ENCODE measurements at places on chromosomes 7 and 10. TPM values are rescaled to one million over a fixed set of nuclear protein-coding genes. Genes with fewer than 3 reads are reported as not detected.

LDB3 gene
- 2.7 TPM for total RNA-seq

H2BK1 gene
- not detected for total RNA-seq

C10orf62 gene
- total RNA-seq = 373 TPM

GRCh38 chr7:102203218-102203617 is 83.5 kb upstream of the SH2B2 start:
- H3K4me3 ChIP-seq = no peak overlapping the region
- no peak overlapping the region for H3K27ac ChIP-seq
- no peak for DNase-seq
- H3K4me1 ChIP-seq = no peaks in the 10 kb centered on the region
- H3K36me3 ChIP-seq = no peaks in the 10 kb centered on the region

DNA sequence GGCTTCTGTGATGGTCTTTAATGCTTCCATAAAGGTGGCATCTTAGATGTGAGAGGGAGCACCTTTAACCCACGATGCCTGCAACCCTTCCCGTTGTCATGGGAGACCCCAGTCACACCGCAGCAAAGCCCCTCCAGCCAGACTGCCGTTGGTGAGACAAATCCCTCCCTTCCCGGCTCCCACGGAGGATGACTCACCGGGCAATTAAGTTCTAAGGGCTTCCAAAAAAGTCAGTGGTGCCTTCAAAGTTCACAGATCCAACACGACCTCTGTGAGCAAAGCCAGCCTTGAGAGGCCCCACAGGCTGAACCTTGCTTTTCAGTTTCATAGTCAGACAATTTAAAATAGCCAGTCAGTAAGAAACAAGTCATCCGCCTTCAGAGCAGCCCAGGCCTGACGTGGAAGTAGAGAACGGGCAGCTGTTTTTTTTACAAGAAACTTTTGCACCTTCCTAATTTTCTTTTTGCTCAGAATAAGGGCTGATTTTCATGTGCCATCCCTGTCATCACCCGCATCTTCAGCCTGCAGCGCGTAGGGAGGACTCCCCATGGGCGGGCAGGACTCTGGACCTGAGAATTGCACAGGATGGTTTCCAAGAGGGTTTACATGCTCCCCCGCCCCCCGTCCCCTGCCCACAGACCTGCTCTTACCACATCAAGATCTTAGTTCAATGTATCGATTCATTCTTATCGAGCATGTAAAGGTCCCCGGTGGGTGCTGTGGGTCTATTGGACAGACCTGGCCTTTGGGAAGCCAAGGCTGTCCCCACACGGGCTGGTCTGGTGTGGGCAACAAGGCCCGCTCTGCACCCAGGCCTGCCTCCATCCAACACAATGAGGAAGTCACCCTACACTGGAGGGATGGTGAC is 333.9 kb downstream of the DNAJB6 start:
- no peaks in the 10 kb centered on the region for H3K36me3 ChIP-seq
- H3K4me3 ChIP-seq = no peak overlapping the region
- no peak for DNase-seq
- H3K27me3 ChIP-seq = no peaks in the 10 kb centered on the region
- H3K27ac ChIP-seq = no peak overlapping the region
